Stimulated activated CD8-positive, alpha-beta memory T cell treated with anti-CD3 and anti-CD28 coated beads, Interleukin-2, amount 100 ng/mL, for 1 hour (primary cell): ENCODE measurements at places on chromosomes 4 and X.

- DNase-seq, result no peak
These were observed 20.0 kb upstream of the VCX2 start for GRCh38 chrX:8191022-8191421.

- no peak for DNase-seq
These were observed 12.4 kb downstream of the YIPF6 start for GRCh38 chrX:68511255-68511654.

DNA sequence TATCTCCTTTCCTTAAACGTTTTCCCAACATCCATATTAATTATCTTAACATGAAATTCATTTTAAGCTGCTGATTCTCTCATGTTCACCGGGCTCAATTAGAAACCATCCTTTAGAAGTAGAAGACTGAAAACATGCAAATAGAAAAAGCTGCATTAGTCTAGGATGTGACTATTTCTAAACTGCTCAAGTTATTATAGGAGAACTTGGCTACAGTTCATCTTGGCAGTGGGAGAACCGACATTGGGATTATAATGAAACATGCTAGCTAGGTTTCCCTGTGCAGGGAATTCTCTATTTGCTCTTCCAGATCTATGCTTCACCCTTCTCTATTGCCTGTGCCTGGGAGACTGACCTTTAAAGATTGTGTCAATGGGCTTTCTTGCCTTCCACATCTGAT is 151.0 kb upstream of the PPARGC1A start:
- DNase-seq, result no peak

- DNase-seq, result no peak
These were observed 84.6 kb downstream of the FBXO8 start for GRCh38 chr4:174198828-174199227.

GRCh38 chrX:1500701-1501624 is 36.0 kb downstream of the P2RY8 start:
- no peak for DNase-seq

DNA sequence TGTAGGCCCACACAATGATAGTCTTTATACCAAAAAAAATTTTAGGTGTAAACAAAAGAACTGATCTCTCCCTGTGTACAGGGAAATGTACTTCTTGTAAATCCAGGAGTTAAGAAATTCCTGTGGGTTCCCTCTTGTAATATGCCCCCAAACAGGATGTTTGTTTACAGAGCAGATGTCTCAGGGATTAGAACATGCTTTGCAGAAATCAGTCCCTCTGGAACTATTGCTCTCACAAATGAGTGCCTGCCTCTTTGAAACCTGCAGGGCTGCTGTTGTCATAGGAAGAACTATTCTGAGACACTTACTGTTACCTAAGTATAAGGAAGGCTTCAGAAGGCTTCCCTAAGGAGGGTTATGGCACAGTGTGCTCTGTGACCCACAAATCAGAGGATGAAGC is 35.6 kb downstream of the PAK3 start:
- DNase-seq, result no peak

DNA sequence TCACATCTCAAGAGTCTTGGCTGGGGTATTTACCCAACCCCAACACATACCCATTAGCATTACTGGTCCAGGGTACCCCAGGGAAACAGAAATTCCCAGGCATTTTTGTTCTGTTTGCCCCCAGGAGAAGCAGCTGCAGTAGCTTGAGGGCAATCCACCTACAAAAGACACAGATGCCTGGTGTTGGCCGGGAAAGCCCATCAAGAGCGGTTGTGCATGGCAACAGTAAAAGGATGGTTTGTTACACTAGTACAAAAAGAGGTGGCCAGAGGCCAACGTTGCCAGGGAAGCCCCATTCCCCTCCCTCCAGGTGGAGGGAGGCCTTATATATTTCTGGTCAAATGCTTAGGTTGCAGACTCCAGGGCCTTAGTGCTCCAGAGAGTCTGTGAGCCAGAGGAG is 637.8 kb downstream of the BCOR start:
- no peak for DNase-seq

DNA sequence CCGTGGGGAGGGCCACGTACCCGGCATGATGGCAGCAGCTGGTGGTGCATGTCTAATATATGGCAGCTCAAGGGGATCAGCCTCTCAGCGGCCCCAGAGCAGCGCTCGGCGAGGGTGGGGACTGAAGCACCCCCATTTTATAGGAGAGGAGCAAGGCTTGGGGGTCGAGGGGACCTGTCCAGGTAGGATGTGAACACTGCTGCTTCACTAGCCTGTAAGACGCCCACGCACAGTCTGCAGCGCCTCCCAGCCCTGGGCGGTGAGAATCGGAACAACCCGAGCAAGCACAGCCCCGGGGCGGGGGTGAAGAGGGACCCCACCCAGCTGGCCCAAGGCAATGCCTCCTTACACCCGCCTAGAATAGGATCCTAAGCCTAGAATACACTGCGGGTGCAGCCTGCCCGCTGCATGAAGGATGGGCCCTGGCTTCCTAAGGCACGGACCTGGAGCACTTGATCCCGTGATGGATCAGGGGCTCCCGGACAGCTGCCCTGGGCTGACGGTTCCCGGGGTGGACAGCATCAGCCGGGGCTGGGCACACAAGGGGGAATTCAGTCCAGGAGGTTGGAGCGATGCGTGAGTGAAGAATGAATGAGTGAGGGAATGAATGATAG is 17.6 kb downstream of the ADRA2C start:
- no peak for DNase-seq

- DNase-seq, result no peak
These were observed 947.7 kb upstream of the SLIT2 start for GRCh38 chr4:19304028-19304427.

DNA sequence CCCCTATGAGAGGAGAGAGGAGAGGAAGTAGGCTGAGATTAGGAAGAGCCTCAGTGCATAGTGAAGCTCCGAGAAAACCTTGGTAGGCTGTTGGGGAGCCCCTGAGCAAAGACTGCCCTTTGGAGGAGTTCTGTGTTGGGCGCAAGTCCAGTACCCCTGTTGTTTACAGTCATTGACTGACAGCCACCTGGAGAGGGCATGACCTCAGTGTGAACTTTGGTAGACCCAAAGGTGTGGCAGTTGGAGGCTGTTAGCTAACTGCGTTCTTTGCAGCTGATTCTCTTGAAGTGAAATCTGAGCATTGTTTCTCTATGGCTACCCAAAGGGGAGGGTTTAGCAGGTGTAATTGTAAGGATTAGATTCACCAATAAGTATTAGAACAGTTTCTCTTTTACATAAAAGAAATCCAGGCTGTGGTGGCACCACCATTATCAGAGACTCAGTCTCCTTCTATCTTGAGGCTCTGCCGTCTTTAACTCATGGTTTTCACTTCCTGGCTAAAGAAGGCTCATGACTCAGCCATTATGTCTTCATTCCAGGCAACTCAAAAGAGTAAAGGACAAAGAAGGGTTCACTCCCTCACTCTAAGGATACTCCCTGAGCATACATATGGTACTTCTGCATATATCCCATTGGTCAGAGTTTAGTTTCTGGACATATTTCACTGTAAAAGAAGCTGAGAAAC is 33.4 kb downstream of the ANXA3 start:
- no peak for DNase-seq

DNA sequence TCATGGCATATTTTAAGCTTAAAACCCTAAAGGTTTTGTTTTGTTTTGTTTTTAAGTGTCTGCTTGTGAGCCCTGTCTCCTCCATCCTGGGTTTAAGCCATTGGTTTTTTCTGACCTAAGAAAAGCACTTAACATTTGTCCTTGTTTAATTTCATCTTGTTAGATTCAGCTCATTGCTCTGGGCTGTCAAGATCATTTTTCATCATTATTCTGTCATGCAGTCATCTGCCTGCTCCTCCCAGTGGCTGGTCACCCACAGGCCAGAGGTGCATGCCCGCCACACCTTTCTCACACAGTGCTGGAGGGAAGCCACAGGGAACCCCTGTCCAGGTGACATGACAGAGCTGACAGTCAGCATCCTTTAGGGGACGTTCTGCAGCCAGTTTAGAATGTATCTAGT is 11.7 kb upstream of the REELD1 start:
- DNase-seq, result no peak

- DNase-seq, result no peak
These were observed 28.1 kb upstream of the TXK start for GRCh38 chr4:48162162-48162561.

DNA sequence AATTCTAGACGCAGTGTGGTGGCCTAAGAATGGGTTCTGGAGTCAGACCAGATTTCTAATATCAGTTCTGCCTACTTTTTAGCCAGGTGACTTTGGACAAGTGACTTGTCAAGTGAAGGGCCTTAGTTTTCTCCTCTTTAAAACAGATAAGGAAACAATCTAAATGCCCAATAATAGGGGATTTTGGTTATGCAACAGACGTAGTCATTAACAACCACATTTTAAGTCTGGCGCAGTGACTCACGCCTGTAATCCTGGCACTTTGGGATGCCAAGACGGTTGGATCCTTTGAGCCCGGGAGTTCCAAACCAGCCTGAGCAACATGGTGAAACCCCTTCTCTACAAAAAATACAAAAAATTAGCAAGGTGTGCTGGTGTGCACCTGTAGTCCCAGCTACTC is 2.1 kb upstream of the ZMYM3 start:
- no peak for DNase-seq

- no peak for DNase-seq
These were observed 262.9 kb upstream of the IL1RAPL1 start for GRCh38 chrX:28324321-28324721.

DNA sequence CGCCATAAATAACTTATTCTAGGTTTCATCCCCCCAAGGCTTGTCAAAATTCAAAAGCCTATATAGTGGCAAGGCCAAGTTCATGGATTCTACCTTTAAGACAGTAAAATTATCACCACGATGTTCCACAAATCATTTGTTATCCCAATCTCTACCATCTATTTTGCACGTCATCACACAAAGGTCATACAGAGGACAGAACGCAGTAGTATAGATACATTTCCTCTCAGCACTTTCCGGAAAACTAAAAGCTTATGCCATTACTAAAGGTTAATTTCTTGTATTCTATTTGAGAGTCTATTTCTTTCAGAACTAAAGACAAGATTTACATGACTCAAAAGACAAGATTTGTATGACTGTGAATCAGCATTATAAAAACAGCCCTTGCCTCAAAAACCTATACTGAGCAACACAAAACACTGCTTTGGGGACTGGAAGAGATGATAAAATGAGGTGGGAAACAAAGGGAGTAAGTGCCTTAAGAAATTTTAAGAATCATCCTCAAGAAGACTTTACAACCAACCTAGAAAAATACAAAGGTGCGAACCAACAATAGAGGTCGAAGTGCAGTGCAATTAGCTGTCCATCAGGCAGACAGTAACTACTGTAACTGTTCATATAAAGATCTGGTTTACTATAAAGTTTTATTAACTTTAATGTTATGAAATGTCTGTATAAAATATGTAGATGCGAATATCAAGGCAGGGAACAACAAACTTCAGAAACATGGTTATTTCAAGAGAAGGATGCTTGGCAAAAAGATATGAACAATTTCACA is 7.6 kb downstream of the UBE2D3 start:
- no peak for DNase-seq

- DNase-seq, result no peak
These were observed 136.1 kb upstream of the STIM2 start for GRCh38 chr4:26724534-26724933.

- no peak for DNase-seq
These were observed 855 bp downstream of the GPRASP2 start for GRCh38 chrX:102712981-102713625.

GRCh38 chr4:134865675-134866074 is 664.1 kb upstream of the PABPC4L start:
- no peak for DNase-seq

DNA sequence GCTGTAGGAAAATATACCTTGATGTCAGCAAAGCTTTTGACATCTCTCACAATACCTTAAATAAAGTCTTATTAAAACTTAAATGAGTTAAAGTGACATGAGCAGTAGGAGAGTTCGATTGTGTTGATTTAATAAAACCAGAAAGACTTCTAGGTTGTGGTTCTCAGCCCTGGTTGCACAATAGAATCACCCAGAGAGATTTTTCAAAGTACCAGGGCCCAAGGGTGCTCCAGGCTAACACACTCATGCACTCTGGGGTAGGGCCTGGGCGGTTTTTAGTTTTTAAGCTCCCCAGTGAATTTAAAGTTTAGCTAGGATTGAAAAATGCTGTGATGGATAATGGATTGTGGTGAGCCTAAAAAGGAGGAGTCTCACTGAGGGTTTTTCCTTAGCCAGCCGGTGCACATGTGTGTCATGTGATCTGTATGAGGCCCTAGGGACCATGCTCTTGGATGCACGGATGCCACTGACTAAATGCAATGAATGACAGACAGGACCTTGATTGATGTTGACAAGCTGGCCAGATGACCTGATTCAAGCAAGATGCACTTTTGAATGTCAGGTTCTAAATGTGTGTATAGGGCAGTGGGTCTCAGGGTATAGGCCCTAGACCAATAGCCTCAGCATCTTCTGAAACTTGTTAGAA is 185.0 kb downstream of the PTTG2 start:
- no peak for DNase-seq

- DNase-seq, result no peak
These were observed 10.0 kb upstream of the OPHN1 start for GRCh38 chrX:68443155-68443868.

DNA sequence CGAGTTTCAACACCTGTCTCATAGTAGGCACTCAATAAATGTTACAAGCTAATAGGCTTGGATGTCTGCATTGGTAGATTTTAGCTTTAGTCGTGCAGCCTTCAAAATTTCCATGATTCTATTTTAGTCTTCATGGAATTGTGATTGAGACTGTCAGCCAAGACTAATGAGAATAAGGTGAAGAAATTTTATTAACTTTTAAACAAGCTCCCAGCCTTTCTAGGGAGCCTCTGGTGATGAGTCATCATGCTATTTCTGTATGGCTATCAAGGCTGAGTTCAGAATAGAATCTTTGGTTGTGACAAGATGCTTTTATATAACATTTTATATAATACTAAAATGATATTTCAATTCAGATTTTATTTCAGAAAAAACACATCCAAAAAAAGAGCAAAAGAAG is 685.8 kb downstream of the GABRG1 start:
- DNase-seq, result no peak

- DNase-seq, result no peak
These were observed 315.8 kb upstream of the TEX13C start for GRCh38 chrX:125003746-125004446.
